Frontal cortex (tissue), 4 donors: ENCODE measurements at places on chromosomes 2 and 18.

DNA sequence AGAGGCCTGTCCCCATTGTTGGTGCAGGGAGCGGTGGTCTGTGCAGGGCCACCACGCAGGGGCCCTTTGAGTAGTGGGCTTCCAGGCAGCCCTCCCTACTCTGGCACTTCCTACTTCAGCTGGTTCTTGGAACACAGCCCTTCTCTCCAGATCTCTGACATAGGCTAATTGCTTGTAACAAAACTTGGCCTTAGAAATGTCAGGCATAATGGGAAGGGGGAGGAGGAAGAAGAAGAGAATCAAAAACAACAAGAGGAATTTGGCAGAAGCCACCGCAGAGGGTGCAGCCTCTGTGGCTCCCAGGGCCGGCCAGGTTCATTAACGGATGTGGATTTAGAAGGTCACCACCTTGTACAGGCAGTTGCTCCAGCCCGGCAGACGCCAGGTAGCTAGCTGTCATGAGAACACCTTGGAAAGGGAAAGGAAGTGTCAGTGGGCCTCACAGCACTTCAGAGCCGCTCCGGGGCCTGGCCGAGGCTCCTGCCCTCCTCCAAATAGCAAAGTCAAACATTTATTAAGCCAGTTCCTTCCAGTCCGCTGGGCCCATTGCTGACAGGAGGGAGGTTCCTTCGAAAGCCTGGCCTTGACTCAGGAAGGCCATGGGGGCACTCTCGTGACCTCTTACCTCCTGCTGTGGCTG, 7.4 kb downstream of the BOD1L2 start:
- no peak for DNase-seq

DNA sequence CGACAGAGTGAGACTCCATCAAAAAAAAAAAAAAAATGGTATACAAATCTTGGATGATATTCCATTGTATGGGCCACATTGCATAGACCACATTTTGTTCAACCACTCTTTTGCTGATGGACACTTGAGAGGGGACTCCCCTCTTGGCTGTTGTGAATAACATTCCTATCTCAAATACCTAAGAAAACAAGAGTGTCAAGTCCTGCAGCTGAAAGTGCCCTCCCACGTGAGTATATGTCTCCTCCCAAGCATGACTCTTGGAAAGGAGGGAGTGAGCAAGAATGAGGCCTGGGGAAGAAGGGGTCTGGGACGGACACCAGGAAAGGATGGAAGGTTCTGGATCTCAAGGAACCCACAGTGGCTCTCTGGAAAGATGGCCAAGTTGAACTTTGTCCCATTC, 36.0 kb upstream of the NPAS2 start:
- no peak for DNase-seq

DNA sequence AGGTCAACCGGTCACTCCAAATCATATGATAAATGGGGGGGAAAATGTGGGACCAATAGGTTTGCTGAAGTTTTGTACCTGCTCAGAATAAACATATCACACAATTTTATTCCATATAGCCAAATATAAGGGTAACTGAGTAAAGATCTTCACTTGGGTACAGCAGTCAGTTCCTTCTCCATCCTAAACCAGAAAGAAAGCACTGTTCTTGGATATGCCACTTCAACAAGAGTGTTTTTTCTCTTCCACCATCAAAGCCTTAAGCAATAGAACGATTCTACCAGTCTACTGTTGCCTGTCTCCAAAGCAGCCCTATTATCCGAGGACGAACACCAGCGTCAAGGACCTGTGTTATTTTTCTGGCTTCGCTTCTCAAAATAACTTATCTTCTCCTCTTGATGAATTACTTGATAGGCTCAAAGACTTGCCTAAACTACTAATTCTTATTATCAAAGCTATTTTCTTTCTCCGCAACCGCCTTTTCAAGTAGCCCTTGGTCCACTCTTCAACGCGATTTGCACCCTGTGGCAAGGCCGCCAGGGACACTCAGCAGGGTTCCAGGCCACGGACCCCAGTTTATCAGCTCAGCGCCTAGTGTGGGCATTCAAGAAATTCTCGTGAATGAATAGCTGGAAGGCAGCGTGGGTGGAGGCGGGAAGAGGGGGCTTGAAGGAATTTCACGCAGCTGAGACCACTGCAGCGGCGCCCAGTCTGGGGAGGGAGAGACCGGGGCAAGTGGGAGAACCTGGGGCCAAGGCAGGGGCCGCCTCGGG, 646 bp downstream of the ALS2 start:
- no peak for DNase-seq

DNA sequence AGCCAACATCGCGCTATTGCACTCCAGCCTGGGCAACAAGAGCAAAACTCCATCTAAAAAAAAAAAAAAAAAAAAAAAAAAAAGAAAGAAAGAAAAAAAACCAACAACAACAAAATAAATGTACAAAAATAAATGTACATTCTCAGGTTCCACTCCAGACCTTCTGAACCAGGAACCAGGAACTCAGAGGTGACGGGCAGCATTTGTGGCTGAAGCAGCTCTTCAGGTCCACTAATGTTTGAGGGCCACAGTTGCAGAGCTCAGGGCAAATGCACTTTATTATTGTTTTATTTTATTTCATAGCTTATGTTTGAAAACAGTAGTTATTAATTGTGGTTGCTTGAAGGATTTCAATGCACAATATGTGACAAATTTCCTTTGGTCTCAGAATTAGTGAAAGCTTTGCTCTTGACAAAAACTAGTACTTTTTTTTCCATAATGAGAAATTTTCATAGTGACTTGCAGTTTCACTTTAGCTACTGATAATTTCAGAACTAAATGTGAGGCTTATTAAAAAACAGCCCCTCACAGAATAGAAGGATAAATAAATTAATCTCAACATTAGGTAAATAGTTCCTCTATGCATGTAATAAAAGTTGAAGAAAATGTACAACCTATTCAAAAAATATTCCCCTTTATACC, 378.4 kb upstream of the SPHKAP start:
- no peak for DNase-seq
